ENCODE measurements at places on chromosomes 16 and 17. TPM values are rescaled to one million over a fixed set of nuclear protein-coding genes. Genes with fewer than 3 reads are reported as not detected.

Gene DNAH9
- 0.05 TPM for total RNA-seq

Gene FAHD1
- total RNA-seq, result 70.2 TPM

Gene DPEP3
- not detected for total RNA-seq

Gene PRR35
- not detected for total RNA-seq

Gene EPN3
- 30.8 TPM for total RNA-seq

Gene TBC1D3H
- total RNA-seq, result not detected

Gene MOSMO
- 7.9 TPM for total RNA-seq

Gene HES7
- total RNA-seq, result 1.9 TPM

Gene ASGR1
- 0.21 TPM for total RNA-seq

Gene CLN3
- 8.4 TPM for total RNA-seq

Gene GGNBP2
- total RNA-seq, result 33.9 TPM

Gene C16orf96
- not detected for total RNA-seq

Gene CD300LF
- total RNA-seq, result not detected

Gene SP6
- 5.2 TPM for total RNA-seq

Gene KCNJ16
- not detected for total RNA-seq

Gene ZNF500
- 7.1 TPM for total RNA-seq

Gene ARHGAP44
- 1.3 TPM for total RNA-seq

Gene USP7
- total RNA-seq, result 66.9 TPM

Gene KRTAP9-4
- total RNA-seq, result not detected

Gene NPLOC4
- 45.6 TPM for total RNA-seq

Gene SYCE1L
- total RNA-seq, result 0.65 TPM

Gene LCMT1
- total RNA-seq, result 34.7 TPM

Gene ABCA9
- total RNA-seq, result not detected

Gene CDH13
- total RNA-seq, result 25.1 TPM

Data from airway epithelial cell (primary cell).